ENCODE measurements at places on chromosomes 16 and 17.
A peak's percentile ranks its signal among the peaks of the same experiment; 100 is the strongest.

DNA sequence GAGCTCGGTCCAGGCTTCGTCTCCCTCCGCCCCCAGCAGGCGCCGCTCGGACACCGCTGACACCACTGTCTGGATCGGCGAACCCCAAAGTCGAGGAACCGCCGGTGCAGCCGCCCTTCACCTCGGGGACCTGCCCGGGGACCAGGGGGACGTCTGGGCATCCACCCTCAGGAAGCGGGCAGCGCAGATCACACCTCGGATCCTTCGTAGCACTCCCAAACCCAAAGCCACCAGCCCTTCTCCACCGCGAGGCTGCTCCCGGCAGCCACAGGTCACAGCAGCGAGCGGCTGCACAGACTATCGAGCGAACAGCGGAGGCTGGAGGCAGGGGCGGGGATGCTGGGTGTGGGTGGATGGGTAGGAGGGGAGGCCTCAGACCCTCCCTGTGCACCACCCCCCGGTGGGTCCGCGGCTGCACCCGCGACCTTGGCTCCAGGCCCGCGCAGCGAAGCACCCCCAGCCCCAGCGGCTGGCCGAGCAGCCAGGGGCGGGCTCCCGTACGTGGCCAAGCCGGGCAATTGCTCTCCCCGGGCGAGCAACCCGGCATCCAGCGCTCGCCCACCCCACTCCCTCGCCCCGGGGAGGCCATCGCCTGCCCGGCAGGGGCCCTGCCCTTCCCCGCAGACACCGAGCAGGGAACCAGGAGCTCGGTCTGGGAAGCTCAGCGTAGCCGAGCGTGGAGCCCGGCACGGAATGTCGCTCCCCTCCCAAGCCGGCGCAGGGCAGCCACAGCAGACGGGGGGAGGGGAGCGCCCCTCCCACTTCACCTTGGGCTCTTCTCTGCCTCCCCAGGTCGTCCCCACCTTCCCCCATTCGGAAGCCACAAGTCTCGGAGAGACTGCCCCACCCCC lies 1.0 kb downstream of the SDK2 start:
- peak; percentile 15 for DNase-seq

DNA sequence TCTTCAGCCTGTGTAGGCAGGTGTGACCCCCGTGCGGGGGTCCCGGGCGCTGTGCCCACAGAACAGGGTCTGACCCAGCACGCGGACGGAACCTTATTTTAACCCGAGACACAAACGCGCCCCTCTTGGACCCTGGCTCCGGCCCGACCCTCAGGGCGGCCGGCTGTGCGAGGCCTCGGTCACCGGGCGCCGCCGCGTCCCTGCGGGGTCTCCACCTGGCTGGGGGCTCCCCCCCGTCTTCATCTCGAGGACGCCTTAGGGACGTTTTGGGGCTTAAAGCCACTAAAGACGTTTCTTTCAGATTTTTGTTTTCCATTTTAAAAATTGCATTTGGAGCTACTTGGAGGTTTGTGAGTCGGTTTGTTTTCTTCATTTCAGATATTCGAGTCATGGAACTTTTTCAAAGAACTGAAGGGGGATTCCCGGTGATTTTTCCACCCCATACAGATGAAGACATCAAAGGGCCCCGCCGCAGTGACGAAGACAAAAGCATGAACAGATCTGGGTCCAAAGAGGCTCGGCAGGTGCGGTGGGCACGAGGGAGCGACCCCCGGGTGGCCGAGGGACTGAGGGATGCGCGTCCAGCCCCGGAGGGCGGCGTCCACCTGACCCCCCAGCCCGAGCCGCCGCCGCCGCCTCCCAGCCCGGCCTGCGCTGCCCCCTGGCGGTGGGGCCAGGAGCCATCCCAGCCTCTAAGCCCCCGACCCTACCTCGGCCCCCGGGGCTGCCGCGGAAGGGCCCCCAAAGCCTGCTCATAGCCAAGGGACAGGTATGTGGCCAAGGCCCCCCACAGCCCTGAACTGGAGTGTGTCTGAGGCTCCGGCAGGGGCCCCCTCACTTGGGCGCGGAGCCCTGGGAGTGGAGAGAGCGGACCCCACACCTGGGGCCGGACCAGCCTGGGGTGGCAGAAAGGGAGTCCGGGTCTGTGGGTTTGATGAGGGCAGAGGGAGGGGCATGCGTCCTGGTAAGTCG lies 3.8 kb upstream of the CD7 start:
- DNase-seq, result peak; percentile 67

DNA sequence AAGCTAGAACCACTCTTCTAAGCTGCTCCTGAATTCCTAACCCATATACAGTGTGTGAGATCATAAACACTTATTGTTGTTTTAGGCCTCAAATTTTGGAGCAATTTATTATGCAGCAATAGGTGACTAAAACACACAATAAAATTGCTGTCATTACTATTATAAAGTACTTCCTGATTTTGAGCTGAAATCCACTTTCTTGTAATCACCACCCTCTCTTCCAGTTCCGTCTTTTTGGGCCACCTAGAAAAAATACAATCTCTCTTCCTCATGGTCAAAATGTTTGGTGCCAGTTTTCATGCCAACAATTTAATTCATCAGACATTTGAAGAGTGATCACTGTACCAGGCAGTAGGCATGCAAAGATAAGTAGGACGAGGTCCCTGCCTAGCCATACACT lies 43.3 kb upstream of the NF1 start:
- DNase-seq, result no peak

- DNase-seq, result no peak
These were observed 330.2 kb downstream of the C16orf95 start for GRCh38 chr16:86986809-86987487.

DNA sequence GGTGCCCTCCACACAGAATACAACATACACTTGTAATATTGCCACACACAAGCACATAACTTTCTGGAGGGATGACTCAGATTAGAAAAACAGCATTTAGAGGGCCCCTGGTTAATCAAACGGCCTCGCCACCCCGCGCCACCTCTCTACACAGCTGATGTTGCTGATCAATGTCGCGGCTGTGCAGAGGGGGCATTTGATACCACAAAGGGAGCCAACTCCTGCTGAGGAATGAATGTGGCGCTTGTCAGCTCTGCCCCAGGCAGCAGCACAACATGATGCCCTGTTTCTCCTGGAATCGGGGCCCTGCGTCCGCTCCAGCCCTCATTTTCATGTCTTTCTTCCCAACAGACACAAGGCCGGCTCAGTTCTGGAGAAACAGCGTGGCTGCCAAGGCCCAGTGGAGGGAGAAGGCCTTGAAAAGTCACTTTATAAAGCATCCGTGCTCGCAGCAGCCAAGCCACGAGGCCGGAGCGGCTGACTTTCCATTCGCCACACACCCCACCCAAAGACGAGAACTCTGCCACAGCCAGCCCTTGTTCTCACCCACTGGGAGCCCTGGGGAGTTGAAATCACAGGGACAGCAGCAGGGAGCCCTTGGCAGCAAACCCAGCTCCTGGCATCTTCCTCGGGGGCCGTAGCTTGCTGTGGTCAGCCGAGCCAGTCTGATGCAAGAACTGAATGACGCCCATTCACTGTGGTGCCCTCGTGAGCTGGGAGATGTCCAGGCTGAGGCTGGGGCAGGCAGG lies 65.6 kb downstream of the XYLT1 start:
- DNase-seq, result no peak

DNA sequence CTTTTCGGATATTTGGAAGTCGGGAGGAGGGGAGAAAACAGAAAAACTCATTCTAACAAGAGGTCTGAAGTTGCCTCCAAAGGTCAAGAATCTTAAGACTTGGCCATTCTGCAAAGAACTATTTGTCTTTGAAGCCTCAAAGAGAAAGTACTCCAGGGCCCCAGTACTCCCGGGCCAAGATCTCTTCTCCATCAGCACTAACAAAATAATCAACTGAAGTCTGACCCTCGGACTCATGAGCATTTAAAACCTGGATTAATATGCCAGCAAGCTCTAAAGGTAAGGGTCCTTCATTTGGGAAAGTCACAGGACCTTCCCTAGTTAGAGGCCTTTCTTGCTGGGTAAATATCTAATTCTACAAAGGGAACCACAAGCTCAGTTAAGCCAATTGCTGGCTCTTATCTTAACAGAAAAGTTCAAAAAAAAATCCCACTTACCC lies 4.5 kb downstream of the AXIN2 start:
- no peak for DNase-seq

- DNase-seq, result no peak
These were observed 171.8 kb downstream of the WSCD1 start for GRCh38 chr17:6241996-6242395.

DNA sequence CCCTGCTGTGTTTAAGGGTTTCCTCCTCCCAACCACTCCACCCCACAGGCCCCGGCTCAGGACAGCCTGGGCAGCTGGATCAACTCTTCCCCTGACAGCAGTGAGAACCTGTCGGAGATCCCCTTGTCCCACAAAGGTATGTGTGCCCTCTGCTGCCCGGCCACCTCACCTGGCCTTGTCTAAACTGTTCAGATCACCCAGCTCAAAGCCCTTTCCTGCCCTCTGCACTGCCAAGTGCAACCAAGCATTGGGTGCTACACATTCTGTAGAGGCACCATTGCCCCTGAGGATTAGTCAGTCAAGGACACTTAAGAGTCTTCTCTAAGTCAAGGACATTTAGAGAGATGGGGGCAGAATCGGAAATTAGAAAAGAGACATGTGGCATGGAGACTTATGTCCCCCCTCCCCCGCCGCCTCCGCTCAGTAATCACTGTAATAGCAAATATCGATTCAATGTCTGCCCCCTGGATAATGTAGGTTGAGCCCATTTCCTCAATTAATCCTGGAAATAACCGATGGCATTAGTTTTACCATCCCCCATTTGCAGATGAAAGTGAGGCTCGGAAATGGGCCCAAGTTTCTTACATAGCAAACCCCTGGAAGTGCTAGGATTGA lies 8.1 kb downstream of the BTBD17 start:
- DNase-seq, result no peak

DNA sequence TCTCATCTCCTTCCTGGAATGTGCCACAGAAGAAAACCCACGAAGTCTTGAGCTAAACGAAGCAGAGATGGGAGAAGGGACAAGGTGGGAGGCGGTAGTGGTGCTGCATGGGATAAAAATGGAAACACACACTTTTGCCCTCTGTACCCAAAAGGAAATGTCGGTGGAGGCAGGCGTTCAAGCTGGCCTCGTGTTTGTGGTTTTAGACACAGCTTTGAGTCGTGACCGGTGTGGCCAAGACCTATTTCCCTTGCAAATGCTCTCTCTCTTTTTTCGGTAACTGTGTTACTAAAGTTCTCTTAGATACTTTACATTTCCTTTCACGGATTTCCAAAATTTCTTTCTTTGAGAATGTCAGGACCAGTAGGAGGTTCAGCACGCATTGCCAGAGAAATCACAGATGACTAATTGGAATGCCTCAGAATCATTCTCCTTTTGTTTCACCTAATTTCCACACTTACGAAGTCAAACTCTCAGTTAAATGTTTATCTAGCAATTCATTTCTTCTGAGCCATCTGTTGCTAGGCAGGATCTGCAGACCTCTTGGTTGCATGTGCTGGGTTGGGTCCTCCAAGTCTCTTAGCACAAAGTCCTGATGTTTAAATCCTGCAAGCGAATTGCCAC lies 412.3 kb downstream of the MAF start:
- no peak for DNase-seq

GRCh38 chr16:79286646-79287423 lies 313.7 kb downstream of the MAF start:
- DNase-seq, result peak; percentile 70

DNA sequence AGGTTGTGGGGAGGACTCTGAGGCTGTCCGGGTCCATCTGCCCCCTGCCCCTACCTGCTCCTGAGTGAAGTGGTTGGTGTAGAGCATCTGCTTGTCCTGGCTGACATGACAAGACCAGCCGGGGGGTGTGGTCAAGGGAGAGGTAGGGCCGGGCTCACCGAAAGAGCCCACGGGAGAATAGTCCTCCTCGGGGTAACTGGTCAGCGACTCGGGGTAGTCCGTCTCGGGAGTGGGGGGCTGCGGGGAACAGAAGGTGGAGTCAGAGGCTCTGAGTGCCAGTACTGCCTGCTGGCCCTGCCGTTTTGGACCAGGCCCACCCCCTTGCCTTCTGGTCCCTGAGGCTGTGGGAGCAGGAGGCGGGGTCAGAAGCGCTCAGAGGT lies 27.8 kb downstream of the ARHGAP27 start:
- DNase-seq, result no peak

- no peak for DNase-seq
These were observed 2.3 kb downstream of the MYO15B start for GRCh38 chr17:75589919-75590303.

DNA sequence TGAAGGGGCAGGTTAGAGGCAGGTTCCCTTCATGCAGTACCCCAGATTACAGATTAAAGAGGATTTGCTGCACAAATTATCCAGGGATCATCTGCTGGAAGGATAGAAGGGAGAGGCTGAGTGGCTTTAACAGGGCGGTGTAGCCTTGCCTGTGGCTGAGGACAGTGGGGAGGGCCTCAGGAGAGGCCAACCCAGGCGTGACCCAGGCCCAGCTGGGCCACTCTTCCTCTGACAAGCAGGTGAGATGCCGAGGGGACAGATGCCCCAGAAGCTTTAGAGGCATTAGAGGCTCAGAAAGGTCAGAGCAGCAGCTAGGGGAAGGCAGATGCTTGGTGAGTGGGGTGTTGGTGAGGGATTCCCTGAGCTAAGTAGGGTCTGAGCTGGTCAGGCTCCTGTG lies 18.1 kb upstream of the MTMR4 start:
- no peak for DNase-seq

DNA sequence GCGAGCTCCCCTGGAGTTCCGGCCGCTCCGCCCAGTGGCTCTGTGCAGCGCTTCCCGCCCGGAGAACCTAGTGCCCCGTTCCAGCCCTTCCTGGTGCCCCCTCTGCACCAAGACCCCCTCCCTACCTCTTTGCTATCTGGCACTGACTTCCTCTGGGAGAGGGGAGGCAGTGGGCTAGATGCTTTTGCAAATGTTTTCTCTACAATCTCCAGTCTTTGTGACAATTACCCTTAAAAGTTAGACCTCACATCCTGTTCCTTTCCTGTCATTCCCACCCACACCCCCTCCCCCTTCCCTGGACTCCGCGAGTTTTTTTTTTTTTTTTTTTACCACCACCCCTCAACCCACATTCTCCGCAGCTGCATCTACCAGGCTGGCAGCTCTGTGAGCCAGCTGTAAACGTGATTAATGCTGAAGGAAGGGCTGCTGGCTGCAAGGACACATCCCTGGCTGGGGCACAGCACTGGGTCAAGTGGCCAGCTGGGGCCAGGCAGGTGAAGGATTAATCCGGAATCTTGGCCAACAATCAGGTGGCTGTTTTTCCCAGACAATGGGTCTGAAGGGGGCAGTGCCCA lies 101.5 kb downstream of the MGAT5B start:
- DNase-seq, result no peak

GRCh38 chr17:54838651-54839421 lies 61.8 kb upstream of the TOM1L1 start:
- no peak for DNase-seq

GRCh38 chr17:6514371-6514770 lies 42.0 kb downstream of the PITPNM3 start:
- no peak for DNase-seq

GRCh38 chr16:86195863-86196630 lies 297.1 kb downstream of the IRF8 start:
- DNase-seq, result no peak

- no peak for DNase-seq
These were observed 471.9 kb downstream of the PMP22 start for GRCh38 chr17:14793237-14793636.

DNA sequence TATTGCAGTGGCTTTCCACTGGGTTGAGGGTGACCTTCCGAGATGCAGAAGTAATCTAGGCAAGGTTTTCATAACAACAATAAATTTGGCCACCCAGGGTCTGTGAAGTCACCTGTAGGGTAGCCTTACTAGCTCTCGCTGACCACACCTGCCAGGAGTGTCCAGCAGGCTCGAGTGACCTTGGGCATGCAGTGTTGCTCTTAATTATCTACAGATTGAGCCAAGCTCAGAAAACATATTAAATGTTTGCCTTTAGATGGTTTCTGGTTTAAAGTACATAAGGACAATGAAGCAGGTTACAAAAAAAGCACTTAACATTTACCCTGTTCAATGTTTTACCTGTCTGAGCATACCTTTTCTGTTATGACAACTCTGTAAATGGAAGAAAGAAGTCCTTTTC lies 1.8 kb downstream of the TBC1D24 start:
- DNase-seq, result no peak
